Calu3 (cell line): ENCODE measurements at places on chromosomes 13 and 19.
A peak's percentile ranks its signal among the peaks of the same experiment; 100 is the strongest.

GRCh38 chr13:44368062-44368591 lies 5.5 kb upstream of the SERP2 start:
- no peaks in the 10 kb centered on the region for H3K36me3 ChIP-seq
- no peak overlapping the region for H3K4me3 ChIP-seq
- no peaks in the 10 kb centered on the region for H3K27me3 ChIP-seq
- no peak overlapping the region for H3K27ac ChIP-seq
- peaks cover 55% of the 10 kb centered on the region for H3K4me1 ChIP-seq
- DNase-seq: no peak

DNA sequence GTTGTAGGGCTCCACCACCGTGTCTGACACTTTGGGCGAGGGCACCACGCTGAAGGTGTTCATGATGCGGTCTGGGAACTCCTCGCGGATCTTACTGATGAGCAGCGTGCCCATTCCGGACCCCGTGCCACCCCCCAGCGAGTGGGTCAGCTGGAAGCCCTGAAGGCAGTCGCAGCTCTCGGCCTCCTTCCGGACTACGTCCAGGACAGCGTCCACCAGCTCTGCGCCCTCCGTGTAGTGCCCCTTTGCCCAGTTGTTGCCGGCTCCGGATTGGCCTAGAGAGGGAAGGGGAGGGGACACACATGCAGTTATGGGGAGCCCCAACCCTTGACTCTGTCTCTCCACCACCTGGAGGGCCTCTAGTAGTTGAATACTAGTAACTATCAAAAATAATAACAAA lies 6.2 kb downstream of the TUBB4A start:
- H3K27me3 ChIP-seq: peaks cover 21% of the 10 kb centered on the region
- H3K27ac ChIP-seq: no peak overlapping the region
- H3K4me3 ChIP-seq: no peak overlapping the region

GRCh38 chr13:67792151-67792676 lies 562.1 kb upstream of the PCDH9 start:
- H3K36me3 ChIP-seq: no peaks in the 10 kb centered on the region
- no peak overlapping the region for H3K27ac ChIP-seq
- DNase-seq: no peak
- no peaks in the 10 kb centered on the region for H3K4me1 ChIP-seq
- no peaks in the 10 kb centered on the region for H3K27me3 ChIP-seq

DNA sequence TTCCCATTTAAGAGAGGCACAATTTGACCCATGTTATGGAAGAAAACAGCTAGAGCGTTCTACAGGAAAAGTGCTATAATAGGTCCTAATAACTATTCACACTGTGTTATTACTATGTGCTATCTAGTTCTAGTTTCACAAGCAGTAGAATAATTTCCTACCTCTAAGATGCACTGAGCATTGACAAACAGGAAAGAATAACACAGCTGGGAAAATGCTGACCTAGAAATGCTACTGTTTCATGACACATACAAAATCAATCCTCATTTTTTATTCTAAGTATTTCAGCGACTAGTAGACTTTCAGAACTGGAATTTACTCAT lies 259.5 kb downstream of the ITGBL1 start:
- H3K4me1 ChIP-seq: no peaks in the 10 kb centered on the region
- no peak for DNase-seq
- H3K27ac ChIP-seq: no peak overlapping the region

DNA sequence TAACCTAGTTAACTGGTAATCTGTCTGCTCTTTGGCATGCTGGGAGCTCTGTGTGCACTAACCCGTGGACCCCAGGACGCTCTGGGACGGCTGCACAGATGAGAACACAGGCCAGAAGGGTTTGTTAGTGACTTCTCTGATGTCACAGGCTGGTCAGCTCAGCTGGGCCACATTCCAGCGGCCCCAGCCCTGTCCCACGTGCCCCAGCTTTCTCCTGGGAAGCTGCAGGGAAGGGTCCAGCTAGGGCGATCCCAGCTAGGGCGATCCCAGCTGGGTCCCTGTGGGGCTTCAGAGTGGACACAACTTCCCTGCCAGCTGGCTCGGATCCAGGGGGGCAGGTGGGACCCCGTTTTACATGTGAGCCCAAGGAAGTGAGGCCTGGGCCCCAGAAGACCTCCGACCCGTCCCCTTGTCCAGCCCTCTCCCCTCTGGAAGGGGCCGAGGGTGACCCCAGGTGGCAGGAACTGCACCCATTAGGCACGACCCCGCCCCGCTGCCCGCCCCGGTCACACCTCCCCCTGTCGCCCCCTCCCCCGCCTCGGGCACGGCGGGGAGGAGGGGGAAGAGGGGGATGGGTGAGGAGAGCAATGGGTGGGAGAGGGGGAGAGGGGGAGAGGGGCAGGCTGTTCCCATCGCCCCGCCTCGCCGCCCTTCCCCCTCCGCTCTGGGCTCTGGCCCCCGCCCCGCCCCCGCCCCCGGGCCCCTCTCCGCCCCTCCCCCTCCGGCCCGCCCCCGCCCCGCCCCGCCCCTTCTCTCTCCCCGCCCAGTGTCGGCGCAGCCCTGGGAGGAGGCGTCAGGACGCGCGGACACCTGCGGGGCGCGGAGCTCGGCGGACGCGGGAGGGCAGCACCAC lies 75.2 kb upstream of the MCF2L start:
- peak; percentile 21 for DNase-seq
- peaks cover 9% of the 10 kb centered on the region for H3K4me1 ChIP-seq
- no peak overlapping the region for H3K27ac ChIP-seq
- H3K4me3 ChIP-seq: peak overlapping the region; percentile 43
